ENCODE measurements at places on chromosomes 7 and 10.

- DNase-seq: peak; percentile 95
These were observed 57.2 kb upstream of the ECHDC3 start for GRCh38 chr10:11684717-11685645.

DNA sequence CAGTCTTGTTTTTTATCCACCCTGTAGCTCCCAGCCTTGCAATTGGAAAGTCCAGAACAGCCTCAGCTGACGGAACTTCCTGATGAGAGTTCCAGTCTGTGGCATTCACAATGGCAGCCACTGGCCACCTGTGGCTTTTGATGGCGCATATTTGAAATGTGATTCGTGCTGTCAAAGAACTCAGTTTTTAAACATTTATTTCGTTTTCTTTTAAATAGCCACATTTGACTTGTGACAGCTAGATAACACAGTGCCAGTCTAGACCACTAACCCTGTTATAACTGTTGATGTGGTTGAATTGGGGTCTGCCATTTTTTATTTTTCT, 97.3 kb downstream of the INPP5A start:
- DNase-seq: peak; percentile 11

DNA sequence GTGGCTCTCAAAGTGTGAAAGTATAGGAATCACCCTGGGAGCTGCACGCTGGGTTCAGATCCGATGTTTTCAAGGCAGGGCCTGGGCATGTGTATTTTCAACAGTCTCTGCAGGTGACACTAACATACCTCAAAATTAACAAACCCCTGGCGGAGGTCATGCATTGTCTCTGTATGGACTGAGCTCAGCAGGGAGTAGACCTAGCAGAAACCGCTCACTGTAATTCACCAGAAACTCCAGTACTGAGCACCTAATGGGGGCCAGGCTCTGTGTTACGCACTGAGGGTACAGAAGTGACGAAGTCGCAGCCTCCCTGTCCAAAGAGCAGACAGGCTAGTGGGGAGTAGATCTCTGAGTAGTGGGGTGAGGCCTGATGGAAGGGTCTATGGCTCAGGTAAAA, 5.6 kb downstream of the STRA8 start:
- no peak for DNase-seq

- peak; percentile 91 for DNase-seq
These were observed 175.1 kb downstream of the SEPTIN7 start for GRCh38 chr7:35975851-35976454.

DNA sequence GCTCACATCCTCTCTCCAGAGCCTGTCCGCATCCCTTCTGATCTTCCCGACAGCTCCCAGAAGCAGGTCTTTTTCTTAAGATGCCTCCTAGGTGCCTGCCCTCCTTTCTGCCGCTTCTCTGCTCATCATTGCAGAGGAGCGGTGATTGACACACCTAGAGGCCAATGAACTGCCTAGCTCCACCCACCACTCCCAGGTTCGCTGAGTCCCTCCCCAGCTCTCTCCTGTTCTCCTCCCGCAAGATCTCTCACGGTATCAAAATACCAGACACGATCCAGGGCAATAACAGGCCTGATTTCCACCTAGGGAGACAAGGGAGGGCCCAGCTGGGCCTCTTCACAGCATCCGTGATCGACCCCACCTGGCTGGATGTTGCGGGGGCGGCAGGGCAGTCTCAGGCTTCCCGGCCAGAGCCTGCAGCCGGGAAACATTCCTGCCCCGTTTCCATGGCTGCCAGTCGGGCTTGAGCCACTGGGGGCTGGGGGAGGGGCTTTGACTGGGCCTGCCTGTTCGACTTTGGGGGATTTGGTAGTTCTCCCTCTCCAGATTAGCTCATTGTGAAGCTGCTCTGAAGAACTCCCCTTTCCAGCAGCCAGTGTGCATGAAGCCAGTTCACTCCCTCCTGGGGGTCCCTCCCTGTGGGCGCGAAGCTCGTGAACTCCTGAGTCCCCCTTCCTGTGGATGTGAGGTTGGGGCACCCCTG, 373.5 kb downstream of the RPS24 start:
- peak; percentile 75 for DNase-seq

DNA sequence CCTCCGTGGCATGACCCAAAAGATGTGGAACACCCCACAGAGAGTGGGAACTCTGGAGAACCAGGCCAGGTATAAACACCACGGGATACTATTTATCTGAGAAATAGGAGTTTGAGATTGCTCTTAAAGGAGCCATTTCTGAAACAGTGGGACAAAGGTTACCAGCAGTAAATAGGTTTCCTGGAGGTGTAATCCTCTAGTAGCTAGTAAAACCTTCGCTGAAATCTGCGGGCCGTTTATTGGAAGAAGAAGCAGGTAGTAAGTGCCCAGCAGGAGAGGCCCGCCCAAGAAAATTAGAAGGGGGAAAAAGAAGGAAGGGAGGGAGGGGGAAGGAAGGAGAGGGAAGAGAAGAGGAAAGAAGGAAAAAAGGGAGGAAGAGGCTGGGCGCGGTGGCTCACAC, 51.6 kb downstream of the CHST3 start:
- no peak for DNase-seq

DNA sequence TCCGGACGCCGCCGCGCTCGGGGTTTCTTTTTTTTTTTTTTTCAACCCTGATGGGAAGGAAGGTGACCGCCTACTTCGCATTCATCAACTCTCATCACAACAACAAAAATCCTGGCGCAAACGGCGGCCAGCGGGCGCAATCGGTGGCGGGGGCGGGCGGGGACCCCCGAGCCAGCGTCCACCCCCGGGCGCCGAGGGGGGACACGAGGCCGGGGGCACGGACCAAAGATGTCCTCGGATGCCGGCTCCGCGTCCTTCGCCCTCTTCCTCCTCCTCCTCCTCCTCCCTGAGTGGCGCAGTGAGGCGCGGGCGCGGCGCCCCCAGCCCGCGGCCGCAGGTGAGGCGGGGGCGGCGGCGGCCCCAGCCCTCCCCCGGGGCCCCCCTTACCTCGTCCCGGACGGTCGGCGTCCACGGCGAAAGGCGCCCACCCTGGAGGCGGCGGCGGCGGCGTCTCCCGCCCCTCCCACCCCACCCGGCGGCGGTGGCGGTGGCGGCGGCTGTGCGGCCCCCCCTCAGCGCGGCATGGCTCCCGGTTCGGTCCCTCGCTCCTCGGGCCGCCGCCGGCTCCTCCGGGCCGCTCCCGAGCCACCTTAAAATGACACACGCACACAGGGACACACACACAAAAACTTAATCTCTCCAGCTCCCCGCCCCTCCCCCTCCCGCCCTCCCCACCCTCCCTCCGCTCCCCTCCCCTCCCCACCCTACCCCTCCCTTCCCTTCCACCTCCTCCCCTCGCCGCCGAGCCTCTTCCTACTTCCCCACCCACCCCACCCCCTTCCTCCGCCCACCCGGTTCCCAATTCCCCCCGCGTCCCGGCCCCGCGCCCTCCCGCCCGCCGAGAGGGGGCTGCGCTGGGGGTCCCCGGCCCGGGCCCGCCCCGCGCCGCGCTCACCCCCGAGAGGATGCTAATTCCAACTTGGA, at the start of gene CTBP2:
Gene CTBP2 (minus strand): TSS at position 632 of the 924 bp plus-strand sequence.
- peak; percentile 54 for DNase-seq

DNA sequence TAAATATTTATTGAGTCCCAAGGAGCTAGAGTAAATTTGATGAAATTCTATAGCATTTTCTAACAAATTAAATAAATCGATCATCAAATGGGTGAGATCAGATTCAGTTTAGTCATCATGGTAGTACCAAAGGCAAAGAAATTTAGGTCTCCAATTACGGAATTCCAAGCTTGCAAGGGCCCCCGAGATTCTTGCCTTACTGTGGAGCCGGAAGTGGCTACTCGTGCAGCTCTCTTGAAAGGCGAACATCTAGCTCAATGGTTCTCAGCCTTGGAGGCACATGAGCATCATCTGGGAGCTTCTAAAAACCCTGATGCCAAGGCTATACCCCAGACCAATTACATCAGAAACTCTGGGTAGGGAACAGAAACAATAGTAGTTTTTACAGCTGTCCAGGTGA, 117.9 kb upstream of the PRR15 start:
- no peak for DNase-seq

DNA sequence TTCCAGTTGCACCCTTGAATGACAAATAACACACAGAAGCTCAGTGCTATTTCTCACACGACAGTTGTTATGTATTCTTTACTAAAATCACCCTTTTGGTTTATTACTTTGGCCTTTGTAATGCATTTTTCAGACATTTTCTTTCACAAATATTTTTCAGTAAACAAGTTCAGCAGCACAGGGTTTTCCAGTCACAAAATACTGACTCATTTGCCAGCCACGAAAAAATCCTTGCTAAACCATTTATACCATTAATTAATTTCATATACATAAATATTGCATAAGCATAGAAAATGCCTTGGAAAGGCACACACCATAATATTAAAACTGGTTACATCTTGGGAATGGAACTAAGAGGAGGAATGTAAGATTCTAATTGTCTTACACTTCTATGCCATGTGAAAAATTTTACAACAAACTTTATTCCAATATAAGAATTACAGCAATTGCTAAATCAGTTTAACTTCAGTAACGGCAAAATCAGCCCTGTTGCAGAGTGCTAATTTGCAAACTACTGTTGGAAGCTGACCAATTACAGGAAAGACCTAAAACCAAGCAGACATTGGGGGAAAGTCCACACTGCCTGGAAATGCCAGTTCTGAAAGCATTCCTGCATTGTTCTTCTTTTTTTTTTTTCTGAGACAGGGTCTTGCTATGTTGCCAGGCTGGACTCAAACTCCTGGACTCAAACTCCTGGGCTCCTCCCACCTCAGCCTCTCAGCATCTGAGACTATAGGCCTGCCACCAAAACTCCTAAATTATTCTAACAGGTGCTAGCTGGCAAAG, 31.6 kb upstream of the PBLD start:
- no peak for DNase-seq

- no peak for DNase-seq
These were observed 83.3 kb downstream of the PAX2 start for GRCh38 chr10:100828738-100829096.

DNA sequence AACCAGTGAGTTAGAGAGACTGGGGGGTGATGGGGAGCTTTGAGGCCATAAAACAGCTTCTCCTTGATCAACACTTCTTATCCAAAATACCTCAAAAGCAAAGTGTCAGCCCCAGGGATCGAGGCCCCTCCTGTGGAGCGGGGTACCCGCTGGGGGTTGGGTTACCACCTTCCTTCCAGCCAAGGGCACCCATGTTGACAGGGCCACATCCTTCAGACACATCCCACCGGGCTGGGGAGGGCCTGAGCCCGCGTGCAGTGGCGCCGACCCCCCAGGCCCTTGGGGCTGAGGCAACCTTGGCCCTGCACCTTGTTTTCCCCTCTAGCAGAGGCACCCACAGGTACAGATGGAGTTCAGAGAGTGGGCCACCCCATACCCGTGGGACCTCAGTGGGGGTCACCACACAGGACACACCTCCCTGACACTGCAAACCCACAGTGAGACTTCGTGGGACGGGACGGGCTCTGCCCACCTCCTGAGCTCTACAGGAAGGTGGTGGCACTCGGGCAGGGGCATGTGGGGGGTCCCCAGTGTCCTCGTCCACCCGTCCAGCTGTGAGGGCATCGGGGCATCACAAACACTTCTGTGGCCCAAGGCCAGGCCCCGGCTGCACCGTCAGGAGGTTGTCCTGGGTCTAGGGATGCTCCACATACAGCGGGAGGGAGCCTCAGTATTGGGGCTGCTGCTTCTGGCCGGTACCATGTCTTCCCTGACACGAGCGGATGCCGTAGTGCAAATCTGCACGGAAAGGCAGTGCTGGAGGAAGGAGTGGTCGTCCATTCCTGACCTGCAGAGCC, 10.7 kb downstream of the DPYSL4 start:
- DNase-seq: no peak

DNA sequence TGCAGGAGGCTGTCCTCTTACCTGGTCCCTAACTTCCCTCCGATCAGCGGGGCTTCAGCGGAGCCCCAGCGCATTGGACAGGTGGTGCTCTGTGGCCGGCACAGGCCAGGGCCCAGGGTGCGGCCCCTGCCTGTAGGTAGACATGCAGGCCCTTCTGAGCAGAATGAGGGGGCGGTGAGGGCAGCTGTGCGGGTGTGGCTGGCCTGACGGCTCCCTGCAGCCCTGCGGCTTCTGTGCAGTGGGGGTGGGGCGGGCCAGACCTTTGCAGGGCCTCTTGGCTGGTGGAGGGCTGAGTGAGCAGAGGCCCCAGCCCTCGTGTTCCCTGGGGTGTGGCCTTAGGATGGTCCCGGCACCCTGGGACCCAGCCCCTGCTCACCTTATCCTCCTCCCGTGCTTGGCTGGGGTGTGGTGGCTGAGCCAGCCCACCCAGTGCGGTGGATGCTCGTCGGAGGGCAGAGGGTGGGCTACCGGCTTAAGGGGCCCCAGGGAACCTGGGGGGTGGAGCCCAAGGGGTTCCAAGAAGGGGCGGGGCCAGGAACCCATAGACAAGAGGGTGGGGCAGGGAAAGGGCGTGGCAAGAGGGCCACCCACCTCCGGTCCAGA, 175.2 kb upstream of the TNRC18 start:
- DNase-seq: no peak

- no peak for DNase-seq
These were observed 780 bp downstream of the PLEKHA8 start for GRCh38 chr7:30028749-30029635.
